ENCODE measurements at places on chromosomes 2 and 18. TPM values are rescaled to one million over a fixed set of nuclear protein-coding genes. Genes with fewer than 3 reads are reported as not detected.

DNA sequence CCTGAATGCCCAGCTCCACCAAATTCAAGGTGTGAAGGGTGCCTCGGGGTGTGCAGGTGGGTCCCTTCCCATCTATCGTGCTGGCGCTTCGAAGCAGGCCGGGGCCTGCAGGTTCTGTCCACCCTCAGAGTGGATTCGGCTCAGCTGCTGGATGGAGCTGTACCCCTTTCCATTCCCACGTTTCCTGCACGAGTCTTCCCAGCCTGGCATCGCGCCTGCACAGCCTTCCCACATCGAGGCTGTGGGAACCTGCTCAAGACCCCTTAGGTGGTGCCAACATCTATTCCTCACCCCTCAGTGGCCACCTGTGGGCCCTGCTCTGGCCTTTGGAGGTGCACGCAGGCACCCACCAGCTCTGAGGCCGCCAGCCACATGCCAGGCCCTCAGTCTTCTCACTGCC, 65.7 kb downstream of the PDCL3 start:
- DNase-seq: no peak

DNA sequence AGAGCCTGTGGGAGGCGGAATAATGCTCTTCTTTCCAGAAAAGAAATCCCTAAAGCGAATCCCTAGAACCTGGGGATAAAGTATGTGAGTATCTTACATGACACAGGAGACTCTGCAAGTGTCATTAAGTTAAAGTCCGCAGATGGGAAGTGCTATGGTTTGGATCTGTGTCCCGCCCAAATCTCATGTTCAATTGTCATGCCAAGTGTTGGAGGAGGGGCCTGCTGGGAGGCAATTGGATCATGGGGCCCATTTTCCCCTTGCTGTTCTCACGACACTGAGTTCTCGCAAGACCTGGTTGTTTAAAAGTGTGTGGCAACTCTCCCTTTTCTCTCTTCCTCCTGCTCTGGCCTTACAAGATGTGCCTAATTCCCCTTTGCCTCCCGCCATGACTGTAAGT, 207.8 kb downstream of the MYT1L start:
- no peak for DNase-seq

The ACTR1B gene
- 12.9 TPM for polyA plus RNA-seq

The CTDP1 gene
- 16.9 TPM for polyA plus RNA-seq

DNA sequence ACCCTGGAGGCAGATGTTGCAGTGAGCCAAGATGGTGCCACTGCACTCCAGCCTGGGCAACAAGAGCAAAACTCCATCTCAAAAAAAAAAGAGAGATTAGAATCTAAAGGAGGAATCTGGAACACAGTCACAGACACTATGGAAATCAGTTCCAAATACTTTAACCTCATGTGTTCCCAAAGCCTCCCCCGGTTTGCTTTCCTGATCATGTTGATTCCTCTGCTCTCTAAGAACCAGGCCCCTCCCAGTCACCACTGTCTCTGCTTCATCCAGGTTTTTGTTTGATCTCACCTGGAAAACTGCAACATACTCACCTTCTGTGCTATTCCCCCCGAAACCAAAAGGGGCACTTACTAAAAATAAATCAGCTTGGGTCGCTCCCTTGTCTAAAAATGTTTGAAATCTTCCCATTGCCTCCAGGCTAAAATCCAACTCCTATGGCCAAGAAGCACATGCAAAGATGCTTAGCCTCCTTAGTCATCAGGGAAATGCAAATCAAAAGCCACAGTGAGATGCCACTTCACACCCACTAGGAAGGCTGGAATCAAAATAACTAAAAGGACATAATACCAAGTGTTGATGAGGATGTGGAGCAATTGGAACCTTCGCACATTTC, 6.2 kb upstream of the NEU2 start:
- no peak for DNase-seq

DNA sequence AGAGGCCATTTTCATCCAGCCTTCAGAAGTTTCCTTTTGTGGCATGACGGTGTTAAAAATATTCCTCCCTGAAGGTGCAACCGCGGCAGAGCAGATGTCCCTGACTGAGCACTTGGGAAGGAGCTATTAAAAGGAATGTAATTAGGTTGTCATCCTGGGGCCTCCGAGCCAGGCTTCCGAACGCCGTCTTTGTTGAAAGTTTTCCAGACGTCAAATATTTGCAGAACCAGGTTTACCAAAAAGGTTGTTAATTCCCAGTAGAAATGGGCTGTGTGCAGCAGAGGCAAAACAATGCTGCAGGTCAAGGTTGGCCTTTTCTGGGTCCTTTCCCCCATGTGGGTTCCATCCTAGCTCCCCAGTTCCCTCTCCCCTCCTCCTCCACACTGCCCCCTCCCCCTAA, 110.0 kb upstream of the STPG4 start:
- no peak for DNase-seq
